ENCODE measurements at places on chromosomes 13 and 19.

DNA sequence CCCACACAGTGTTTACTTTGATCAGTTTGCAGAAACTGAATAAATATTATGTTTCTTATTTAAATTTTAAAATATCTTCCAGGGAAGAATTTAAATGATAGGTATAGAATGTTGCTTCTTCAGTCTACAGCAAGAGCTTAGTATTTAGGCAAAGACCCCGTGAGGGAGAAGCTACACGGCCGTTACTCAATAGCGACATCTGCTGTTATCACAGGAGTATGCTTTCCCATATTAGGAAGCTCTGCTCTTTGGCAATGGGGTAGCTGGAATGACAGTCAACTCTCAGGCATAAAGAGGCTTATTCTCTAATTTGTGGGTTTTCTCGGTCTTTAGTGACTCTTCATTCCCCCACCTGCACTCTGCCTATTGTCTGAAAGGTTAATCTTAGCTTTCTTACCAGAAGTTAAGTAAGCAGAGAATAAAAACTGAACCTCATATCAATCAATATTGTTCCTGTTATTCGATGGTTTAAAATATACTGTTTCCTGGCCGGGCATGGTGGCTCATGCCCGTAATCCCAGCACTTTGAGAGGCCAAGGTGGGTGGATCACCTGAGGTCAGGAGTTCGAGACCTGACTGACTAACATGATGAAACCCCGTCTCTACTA, 13.2 kb upstream of the LHFPL6 start:
- peak; percentile 59 for DNase-seq

GRCh38 chr19:6272411-6272791, 7.4 kb downstream of the MLLT1 start:
- DNase-seq, result no peak

GRCh38 chr13:42486711-42487198, 87.2 kb upstream of the TNFSF11 start:
- DNase-seq, result peak; percentile 44

DNA sequence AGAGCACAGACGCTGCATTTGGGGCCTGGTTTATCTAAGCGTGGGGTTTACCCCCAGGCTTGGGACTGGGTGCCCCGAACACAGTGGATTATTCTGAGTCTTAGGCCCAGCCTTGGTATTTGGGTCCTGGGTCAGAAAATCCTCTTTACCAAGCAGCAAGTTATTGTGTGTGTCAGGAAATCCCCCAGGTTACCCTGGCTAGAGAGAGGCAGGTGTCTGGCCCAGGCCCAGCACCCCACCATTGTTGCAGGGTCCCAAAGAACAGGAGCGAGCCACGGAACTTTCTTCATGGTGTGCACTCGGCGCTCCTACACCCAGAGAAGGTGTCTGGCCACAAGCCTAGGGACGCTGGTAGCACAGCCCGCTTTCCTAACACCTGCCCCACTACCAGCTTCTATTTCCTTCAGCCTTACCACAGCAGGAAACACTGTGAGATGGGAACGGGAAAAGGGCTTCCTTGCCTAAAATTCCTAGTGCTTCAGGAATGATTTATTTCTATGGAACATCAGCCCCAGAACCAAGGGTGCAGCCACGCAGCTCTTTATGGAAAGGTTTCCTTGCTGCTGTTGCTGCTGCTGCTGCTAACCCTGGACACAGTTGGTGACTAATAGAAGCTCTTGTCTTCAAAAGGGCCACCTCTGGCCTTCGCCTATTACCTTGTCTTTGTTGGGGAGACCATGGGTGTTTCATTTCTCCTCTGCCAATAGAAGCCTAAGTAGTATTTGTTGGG, 7.4 kb upstream of the CDX2 start:
- no peak for DNase-seq

DNA sequence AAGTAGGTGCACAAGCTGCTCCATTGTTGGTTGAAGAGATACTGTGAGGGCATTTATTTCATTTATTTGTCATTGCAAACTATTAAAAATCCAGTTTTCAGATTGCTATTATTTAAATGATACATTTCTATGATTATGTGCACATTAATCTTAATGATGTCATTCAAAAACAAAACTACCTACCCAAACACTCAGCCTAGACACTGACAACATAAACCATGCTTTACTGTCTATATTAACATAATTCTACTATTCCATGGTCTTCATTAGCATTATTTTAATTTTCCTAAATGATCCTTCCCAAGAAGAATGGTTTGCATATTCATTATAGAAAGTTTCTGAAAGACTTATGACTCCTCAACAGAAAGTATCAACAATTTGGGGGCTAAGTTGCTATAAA, 813.0 kb upstream of the SLITRK5 start:
- DNase-seq, result no peak

DNA sequence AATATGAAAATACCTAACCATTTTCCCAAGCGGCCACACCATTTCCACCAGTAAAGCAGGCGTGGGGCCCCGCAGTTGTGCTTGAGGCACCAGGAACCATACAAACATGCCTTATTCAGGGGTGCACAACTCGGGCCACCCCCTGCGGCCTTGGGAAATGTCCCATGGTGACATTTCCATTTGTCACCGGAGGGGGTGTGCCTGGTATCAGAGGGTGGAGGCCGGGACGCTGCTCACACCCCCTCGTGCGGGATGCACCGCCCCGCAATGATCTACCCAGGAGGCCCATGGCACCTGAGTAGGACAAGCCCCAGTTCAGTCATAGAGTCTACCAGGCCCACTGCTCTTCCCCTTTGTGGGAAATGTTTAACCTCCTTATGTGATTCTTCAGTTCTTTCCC, 218.8 kb downstream of the TEX29 start:
- DNase-seq, result no peak

GRCh38 chr13:91178099-91178498, 169.4 kb upstream of the MIR17HG start:
- DNase-seq, result no peak

DNA sequence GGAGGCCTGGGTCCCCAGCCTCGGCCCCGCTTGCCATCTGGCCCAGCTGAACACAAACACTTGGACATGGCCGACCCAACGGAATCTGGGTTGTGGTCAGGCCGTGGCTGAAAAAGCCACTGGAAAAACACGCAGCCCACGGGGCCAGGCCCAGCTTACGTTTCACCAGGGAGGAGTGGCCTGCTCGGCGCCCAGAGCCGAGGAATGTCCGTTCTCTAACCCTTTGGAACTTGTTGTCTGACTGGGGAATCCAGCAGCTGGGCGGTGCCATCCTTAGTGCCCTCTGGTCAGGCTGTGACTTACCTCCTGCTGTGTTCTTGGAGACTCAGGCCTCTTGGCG, 13.8 kb downstream of the CILP2 start:
- DNase-seq, result no peak

- DNase-seq, result no peak
Measured at GRCh38 chr13:36601186-36601585, 72.6 kb upstream of the SERTM1 start.

DNA sequence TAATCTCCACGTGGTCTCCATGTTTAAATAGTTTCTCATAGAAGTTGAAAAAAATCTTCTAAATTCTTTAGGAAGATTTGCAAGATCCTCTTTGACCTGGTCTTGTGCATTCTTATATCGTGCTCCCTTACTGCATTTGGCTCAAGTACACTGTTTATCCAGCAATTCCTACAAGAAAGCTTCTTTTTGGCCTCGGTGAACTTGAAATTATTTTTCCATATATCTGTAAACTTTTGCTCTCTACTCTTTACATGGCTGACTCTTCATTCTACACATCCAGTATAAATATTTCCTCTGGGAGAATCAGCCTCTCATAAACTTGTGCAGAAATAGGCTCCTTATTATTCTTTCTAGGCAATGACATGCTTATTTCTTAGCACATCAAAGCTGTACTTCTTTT, 1457.9 kb upstream of the PRR20A start:
- DNase-seq, result no peak

- DNase-seq, result peak; percentile 94
Measured at GRCh38 chr19:45092747-45093678, at the start of gene PPP1R37. Gene PPP1R37 (plus strand): TSS chr19:45093179. CDS start chr19:45093326, 147 bp downstream.

DNA sequence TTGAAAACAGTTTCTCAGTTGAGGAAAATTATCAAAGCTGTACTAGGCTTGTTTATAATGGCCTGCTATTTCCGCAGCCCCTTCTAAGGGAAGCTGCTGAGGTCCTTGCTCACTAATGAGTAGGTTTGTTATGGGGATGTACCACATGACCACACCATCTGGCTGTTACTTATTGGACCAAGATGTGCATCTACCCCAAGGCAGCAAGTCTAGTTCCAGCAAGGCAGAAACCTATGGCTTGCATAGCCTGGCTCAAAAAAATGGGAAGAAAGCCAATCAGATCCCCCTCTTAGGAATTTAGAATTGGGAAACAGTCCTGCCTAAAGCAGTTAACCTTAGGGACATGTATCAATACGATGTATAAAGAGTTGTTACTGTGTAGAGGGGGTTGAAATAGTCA, 186.5 kb upstream of the SPRY2 start:
- DNase-seq, result no peak

DNA sequence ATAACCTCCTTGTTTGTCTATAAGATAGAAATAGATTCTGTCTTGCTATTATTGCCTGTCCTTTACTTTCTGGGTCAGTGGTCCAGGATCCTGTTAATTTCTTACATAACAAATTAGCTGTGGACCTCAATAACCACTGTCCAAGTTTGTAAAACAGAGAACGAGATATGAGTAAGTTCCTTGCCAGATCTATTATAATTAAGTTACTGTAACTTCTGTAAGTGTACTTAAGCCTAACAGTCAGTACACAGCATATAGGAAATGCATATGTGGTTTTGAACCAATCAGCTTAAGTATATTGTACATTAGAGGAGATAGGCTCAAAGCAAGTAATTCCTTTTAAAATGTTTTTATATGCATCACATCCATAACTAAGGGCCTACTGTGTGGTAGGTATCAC, 34.9 kb downstream of the HTR2A start:
- no peak for DNase-seq

- DNase-seq, result peak; percentile 73
Measured at GRCh38 chr19:55116232-55116858, 1.1 kb downstream of the PPP1R12C start.

GRCh38 chr13:47213047-47213446, 316.2 kb upstream of the HTR2A start:
- no peak for DNase-seq

GRCh38 chr19:1473085-1473851, 5.7 kb downstream of the C19orf25 start:
- DNase-seq, result no peak
